ENCODE measurements at places on chromosomes 11 and 22.

GRCh38 chr11:118912742-118913410, 12.8 kb downstream of the BCL9L start:
- DNase-seq = no peak

- no peak for DNase-seq
Measured at GRCh38 chr11:118382954-118383353, 18.5 kb upstream of the ATP5MG start.

DNA sequence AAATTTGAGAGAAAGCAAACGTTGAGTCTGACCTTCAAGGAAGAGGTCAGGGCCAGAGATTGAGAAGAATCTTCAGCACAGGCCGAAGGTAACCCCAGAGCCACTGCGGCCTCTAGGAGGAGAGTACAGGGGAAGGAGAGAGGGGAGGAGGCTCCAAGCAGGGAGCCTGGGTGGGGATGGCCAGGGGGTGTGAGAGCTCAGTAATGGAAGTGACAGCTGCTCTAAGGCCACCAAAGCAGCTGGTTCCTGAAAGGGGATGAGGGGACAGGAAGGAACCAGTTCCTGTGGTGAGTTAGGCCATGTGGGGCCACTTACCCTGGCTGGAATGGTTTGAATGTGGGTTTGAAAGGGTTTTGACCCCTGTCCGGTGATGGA, 46.1 kb downstream of the PISD start:
- no peak for DNase-seq

- no peak for DNase-seq
Measured at GRCh38 chr11:29124470-29124869, 892.4 kb downstream of the KCNA4 start.

- no peak for DNase-seq
Measured at GRCh38 chr11:44785856-44786607, 59.3 kb downstream of the TSPAN18 start.

DNA sequence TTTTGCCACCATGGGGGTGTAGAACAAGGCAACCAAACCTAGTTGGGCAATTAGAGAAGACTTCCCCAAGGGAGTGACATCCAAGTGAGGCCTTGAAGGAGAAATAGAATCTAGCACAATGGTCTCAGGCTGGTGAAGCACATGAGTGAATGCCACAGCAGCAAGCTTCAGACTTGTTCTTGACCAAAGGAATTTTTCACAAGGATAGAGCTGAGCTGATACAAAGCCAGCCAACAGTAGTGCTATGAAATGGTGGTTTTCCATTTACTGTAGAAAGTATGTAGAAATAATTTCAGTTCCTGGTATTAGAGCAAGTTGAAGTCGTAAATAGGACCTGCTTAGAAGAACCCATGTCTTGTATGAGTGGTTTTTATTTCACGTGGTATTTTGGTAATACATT, 148.3 kb upstream of the RASSF10 start:
- DNase-seq = no peak

DNA sequence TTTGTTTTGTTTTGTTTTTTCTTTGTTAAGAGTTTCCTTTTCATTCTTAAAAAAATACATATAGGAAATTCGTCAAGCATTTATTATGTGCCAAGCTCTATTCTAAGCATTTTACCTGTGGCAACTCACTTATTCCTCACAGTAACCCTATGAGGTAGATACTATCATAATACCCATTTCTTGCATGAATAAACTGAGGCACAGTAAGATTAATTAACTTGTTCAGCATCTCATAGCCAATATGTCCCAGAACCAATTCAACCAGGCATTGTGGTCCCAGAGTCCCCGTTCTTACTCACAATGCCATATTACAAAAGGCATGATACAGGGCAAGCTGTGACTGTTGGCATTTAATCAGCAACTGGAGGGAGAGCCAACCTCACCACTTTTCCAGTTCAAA, 83.7 kb downstream of the RAB30 start:
- no peak for DNase-seq
